ENCODE measurements at places on chromosomes 5 and 9.

DNA sequence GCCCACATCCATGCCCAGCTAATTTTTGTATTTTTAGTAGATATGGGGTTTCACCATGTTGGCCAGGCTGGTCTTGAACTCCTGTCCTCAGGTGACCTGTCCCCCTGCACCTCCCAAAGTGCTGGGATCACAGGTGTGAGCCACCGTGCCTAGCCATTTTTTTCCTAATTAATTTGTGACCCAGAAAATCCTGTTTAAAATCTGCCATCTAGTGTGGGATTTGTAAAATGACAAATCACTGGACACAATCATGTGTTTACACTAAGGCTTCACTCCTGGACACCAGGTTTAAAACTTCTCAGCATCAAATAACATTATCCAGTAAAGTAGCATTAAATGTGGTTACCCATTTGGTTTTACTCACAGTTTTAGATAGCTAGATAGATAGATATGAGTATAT, 18.6 kb upstream of the KDM4C start:
- DNase-seq = no peak

- DNase-seq = no peak
Measured at GRCh38 chr9:134212809-134213507, 48.6 kb upstream of the RNU6ATAC start.

GRCh38 chr5:169164481-169164925, 136.4 kb downstream of the SLIT3 start:
- no peak for DNase-seq

GRCh38 chr5:167511276-167511675, 780.2 kb upstream of the WWC1 start:
- DNase-seq = no peak

- DNase-seq = no peak
Measured at GRCh38 chr5:125970631-125971307, 452.4 kb upstream of the GRAMD2B start.

GRCh38 chr9:75891277-75891741, 836 bp downstream of the PCSK5 start:
- DNase-seq = peak; percentile 31

All from stimulated activated CD4-positive, alpha-beta T cell treated with anti-CD3 and anti-CD28 coated beads, Interleukin-12 subunit alpha, Interleukin-12 subunit beta, amount 100 ng/mL, for 4 hours (primary cell).